ENCODE measurements at places on chromosomes 6 and 20. TPM values are rescaled to one million over a fixed set of nuclear protein-coding genes. Genes with fewer than 3 reads are reported as not detected.

DNA sequence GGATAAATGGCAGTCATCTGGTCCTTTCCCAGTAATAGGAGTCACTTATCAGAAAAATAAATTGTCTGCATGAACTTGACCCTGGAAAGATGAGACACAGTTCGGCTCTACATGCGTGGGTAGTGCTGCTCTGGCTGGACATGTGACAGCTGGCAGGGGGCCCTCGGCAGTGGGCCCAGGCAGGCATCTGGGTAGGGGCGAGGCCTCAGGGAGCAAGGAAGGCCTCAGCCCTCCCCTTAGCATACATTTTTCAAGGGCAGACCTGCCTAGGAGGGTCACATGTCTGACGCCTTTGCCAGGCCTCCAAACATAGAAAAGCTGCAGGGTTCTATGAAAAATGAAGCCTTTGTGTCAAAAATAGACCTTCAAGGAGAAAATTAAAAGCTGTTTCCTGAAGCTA is 12.8 kb upstream of the ILRUN start:
- peak; percentile 18 for DNase-seq

- no peak for DNase-seq
Observed at GRCh38 chr6:168823397-168824212, 382.6 kb downstream of the SMOC2 start.

DNA sequence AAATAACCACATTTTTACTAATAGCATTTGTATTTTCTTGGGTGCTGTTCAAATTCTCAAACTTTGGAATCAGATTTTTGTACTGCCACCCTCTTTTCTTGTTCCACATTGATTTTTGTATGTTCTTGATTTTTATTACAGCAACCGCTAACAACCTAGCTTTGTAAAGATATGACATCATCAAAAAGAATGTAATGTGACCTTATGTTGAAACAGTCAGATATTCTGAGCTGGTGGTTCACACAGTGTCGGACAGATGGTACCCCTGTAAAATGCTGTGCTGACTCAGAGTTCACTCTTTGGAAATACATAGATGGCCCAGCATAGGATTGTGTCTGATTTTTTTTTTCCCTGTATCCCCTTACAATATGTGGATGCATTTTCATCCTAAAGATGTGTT is 118.9 kb downstream of the QKI start:
- peak; percentile 87 for DNase-seq

DNA sequence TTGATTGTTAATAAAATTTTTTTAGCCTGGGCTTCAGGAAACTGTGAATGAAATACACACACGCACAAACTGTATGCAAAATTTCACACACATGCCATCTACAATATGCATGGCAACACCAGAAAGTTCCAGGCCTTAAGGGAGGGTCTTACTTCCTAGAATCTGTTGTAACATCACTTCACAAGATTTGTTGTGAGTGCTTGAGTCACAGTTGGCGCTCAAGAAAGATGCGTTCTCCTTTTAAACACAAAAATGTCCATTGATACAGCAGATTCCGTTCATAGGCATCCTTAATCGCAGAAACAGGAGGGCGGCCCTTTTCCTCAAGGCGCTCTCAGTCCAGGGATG is 485 bp upstream of the RTF2 start:
- DNase-seq = no peak

DNA sequence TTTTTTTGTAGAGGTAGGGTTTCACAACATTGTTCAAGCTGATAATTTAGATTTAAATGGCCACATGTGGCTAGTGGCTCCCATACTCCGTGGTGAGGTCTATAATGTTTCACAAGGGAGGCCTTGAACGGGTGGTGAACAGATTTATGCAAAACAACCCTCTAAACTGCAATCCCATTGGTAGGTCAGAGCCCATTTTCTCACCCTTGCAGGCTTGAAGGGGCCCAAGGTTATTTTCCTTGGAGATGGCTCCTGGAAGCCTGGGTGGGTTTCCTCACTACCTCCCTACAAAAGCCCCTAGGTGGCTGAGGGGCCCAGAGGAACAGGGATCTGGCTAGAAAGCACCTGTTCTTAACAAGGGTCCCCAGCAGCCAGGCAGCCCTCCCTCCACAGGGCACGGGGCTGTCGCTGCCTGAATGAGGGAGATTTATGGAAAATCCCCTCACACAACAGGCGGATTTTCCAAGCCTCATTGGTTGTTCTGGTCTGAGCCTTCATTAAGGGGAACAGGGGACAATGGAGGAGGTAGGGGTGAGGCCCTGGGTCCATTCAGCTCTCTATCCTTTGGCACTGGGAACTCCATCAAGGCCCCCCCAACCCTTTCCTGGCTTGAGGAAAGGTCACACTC is 64.6 kb downstream of the VEGFA start:
- DNase-seq = no peak

- peak; percentile 28 for DNase-seq
Observed at GRCh38 chr20:53657732-53658131, 64.1 kb upstream of the ZNF217 start.

DNA sequence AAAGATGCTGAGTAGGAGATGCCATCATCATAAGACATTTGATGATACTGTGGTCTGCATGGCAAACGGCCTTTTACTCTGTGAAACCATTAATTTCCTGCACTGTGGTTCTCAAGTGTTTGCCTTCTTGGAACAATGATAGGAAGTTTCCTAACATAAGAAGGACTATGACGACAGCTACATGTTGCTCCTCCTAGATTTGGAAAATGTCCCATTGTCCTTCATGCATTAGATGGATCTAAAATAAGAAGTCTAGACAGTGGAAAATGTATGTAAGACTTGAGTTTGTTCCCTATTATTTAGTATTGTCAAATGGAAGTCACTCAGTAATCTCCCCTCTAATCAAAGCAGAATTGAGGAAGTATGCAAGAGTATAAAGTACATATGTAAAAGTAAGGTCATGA is 98.5 kb upstream of the TMEM170B start:
- no peak for DNase-seq

DNA sequence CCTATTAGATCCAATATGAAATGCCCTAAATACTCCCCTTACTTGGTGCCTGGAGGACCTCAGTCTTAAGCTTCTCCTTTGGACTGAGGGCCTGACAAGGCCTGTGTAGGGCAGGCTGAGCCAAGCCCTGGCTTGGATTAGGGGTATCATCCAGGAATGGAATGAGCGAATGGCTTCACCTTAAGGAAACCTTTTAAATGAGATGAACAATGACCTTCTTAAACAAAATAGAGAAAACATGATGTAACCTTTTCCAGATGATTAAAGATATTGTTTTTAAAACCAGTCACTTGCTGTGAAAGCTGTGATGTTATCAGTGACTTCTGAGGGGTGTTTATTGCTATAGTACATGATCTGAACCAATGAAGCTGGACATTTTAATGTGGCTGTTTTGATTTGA is 55.5 kb downstream of the TRAF3IP2 start:
- DNase-seq = peak; percentile 32

GRCh38 chr6:43989581-43990146 is 137.6 kb downstream of the MRPL14 start:
- DNase-seq = no peak

Gene FBXO30
- total RNA-seq = 11.3 TPM

- peak; percentile 79 for DNase-seq
Observed at GRCh38 chr6:90406142-90406794, 109.6 kb upstream of the BACH2 start.

DNA sequence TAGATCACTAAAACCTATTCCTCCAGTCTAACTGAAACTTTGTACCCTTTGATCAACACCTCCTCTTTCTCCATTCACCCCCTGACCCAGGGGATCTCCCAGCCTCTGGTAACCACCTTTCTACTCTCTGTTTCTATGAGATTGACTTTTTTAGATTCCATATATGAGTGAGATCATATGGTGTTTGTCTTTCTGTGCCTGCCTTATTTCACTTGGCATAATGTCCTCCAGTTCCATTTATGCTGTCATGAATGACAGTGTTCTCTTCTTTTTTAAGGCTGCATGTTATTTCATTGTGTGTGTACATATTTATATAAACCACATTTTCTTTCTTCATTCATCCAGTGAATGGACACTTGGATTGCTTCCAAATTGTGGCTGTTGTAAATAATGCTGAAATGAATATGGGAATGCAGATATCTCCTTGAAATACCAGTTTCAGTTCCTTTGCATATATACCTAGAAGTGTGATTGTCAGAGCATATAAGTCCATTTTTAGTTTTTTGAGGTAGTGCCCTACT is 57.7 kb downstream of the DHX35 start:
- no peak for DNase-seq

Gene VGLL2
- total RNA-seq = not detected

DNA sequence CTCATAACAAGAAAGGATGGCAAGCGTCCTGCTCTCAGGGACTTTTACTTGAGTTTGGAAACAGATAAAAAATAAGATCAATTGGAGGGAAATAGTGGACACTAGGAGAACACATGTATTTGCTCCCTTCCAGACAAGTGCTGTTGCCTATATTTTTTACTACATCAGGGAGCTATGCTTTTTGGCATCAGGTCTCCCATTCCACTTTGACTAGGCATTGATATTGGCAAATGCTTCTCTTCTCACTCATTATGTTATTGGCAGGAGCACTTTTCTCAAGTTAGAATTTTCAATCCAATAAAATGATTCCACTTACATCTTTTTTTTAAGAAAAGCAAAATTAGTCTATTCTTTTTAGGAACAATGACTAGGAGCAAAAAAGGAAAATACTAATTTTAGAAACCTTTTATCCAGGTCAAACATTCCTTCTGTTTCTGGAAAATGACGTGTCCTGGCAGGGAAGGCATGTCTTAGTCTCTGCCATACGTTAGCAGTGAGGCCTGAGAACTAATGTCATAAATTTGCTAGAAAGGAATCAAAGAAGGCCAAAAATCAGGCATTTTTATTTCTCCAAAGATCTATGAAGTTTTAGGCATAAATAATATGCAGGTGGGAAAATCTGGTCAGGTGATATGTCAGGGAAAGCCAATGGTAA is 21.4 kb downstream of the BCAS1 start:
- peak; percentile 28 for DNase-seq

DNA sequence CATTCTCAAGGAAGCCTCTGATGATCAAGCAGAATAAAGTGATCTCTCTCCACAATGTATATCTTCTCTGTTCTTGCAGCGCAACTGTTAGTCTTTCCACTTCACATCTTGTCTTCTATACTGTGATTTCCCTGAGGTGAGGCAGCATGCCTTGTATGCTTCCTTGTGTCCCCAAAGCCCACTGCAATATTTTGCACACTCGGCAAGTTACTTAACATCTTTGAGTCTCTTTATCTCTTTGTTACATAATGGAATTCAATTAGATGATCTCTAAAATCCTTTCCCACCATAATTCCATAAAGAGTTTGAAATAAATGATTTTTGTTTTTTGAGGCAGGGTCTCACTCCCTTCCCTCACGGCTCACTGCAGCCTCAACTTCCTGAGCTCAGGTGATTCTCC is 40.4 kb upstream of the ALDH8A1 start:
- no peak for DNase-seq

GRCh38 chr6:45163952-45164766 is 164.0 kb upstream of the RUNX2 start:
- peak; percentile 44 for DNase-seq

GRCh38 chr20:33499355-33499754 is 9.5 kb downstream of the CBFA2T2 start:
- no peak for DNase-seq

Gene TBXT
- not detected for total RNA-seq

DNA sequence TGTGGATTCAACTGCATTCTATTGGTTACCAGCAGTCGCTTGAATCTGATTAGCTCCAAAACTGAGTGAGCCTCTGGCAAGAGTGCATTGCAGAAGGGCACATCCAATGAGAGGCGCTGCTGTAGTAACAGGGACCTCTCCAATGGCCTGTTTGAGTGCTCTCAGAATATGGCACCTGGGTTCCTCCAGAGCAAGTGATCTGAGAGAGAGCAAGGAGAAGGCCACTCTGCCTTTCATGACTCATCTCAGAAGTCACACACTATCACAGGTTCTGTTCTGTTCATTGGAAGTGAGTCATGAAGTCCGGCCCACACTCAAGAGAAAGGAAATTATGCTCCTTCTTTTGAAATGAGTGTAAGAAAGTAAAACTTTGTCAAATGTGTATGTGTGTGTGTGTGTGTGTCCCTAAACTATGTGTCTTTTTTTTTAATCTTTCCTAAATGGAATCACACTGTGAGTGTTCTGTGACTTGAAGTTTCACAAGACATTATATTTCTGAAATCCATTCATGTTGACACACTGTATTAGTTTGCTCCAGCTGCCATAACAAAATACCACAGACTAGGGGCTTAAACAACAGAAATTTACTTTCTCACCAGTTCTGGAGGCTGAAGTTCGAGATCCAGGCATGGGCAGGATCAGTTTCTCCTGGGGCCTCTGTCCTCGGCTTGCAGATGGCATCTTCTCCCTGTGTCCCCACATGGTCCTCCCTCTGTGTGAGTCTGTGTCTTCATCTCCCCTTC is 138.3 kb upstream of the CDYL start:
- peak; percentile 92 for DNase-seq

DNA sequence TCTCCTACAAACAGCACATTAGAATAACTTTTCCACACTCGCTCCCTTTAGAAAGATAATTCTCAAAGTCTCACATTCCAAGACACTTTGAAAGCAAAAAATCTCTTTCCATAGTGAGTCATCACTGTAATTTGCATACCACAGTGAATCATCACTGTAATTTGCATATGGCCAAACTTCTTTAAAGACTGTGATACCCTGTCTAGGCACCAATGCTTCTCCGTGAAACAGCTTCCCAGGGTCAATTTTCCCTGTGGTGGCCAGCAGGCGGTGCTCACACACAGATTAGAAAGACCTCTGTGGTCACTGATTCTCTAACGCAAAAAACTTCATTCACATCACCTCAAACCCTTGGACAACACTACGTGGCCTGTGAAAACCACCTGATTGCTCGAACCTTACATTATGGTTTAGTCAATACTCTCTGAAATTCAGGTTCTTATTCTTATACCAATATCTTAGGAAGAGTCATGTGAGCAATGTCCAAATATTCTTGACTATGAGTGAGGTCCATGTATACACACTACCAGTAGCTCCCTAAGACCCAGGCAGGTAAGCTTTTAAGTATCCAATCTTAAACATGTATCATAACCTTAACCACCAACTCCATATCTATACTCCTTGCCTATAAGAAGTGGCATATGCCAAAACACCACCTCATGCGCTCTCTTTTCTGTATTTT is 78.5 kb upstream of the PHACTR1 start:
- peak; percentile 90 for DNase-seq

Gene DNMT3B
- 7.1 TPM for total RNA-seq

GRCh38 chr6:133715270-133715669 is 173.6 kb upstream of the TCF21 start:
- no peak for DNase-seq

- DNase-seq = no peak
Observed at GRCh38 chr6:151630991-151631655, 137.3 kb downstream of the CCDC170 start.

DNA sequence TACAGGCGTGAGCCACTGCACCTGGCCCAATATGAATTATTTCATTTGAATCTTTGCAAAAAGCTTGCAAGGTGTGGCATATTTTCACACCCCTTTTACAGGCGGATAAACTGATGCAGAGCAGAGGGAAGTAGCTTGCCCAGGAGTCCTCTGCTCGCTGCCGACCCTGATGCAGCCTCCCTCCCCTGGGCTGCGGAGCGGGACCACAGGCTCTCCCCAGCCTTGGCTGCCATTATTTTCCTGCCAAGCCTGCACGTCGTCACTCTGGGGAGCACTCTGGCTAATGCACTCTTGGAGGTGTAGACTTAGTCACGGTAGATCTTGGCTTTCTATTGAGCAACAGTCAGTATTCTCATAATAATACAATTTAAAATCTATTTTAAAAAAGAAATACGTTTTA is 34.8 kb upstream of the DACT2 start:
- no peak for DNase-seq

GRCh38 chr6:35719830-35720733 is 16.8 kb upstream of the ARMC12 start:
- DNase-seq = no peak

GRCh38 chr20:40815156-40816038 is 126.4 kb upstream of the MAFB start:
- DNase-seq = no peak

Measured in M059J (cell line).